ENCODE measurements at places on chromosomes 12 and 14.

DNA sequence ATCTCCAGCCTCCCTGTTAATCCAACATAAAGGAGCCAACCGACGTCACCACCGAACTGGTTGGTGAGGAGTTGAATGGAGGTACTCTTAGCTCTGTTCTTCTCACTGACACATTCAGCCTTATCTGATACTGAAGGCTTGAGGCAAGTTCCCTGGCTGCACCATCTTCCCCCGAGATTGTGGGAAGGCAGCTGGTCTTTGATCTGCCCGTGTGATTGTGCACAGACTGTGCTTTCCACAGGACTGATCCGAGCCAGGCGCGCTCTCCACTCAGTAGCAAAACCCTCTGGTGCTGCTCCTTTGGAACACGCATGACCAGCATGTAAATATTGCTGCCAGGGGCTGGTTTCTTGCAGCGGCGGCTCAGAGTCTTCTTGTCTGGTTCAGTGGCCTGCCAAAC lies 30.1 kb upstream of the DLK1 start:
- no peak for DNase-seq

DNA sequence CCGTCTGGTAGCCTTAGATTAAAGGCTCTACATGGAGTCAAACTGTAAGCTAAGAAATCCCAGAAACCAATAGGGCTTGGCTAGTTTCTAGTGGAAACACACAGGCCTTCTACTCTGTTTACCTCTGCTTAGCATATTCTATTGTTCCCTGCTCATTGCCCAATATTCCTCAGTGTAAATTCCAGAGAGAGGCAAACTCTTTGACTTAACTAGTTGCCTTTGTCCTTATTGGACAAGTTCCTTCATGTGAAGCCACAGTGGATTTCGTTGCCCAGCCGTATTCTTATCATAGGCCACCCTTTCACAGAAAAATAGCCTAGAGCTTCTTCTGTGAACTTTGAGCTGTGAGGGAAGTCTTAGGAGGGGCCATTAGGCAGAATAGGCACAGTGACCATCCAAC lies 186.1 kb downstream of the PLCZ1 start:
- DNase-seq: no peak

DNA sequence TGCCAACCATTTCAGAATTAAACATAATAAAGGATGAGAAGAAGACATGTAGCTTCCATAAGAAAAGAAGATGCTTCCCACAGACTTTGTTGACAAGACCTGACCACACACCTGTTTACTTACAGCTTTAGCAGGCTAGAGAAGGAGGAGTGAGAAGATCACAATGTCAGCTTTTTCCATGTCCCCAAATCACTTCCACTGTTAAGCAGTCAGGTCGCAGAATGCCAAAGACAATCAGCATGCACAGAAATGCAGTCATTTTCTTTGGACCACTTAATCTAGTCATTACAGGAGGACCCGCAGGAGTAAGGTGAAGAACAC lies 314.9 kb downstream of the SSPN start:
- DNase-seq: no peak

GRCh38 chr14:37550511-37550910 lies 44.5 kb downstream of the FOXA1 start:
- DNase-seq: no peak

DNA sequence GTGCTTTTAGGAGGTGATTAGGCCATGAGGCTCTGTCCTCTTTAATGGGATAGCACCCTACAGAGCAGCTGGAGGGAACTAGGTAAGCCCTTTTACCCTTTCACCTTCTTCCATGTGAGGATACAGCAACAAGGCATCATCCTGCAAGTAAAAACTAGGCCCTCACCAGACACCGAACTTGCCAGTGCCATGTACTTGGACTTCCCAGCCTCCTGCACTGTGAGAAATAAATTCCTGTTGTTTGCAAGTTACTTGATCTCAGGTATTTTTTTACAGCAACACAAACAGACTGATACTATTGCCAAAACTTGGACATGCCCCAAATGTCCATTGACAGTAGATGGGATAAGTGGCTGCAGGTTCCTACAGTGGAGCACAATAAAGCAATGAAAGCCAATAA lies 85.8 kb upstream of the MAP1LC3B2 start:
- DNase-seq: no peak

DNA sequence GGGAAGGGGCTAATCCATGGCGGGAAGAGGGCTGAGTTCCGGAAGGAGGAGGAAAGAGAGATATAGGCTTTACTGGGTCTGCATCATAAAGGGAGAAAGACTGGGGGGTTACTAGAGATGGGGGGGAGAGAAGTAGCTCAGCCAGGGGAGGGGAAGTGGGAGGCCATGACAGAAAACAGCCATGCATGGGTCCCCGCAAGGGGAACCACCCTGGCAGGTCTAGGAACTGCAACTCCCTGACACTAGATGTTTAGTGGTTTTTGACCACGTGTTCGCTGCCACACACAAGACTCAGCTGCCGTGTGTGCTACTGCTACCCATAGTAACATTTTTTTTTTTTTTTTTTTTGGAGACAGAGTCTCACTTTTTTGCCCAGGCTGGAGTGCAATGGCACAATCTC lies 145.0 kb downstream of the RIMBP2 start:
- DNase-seq: peak; percentile 4

DNA sequence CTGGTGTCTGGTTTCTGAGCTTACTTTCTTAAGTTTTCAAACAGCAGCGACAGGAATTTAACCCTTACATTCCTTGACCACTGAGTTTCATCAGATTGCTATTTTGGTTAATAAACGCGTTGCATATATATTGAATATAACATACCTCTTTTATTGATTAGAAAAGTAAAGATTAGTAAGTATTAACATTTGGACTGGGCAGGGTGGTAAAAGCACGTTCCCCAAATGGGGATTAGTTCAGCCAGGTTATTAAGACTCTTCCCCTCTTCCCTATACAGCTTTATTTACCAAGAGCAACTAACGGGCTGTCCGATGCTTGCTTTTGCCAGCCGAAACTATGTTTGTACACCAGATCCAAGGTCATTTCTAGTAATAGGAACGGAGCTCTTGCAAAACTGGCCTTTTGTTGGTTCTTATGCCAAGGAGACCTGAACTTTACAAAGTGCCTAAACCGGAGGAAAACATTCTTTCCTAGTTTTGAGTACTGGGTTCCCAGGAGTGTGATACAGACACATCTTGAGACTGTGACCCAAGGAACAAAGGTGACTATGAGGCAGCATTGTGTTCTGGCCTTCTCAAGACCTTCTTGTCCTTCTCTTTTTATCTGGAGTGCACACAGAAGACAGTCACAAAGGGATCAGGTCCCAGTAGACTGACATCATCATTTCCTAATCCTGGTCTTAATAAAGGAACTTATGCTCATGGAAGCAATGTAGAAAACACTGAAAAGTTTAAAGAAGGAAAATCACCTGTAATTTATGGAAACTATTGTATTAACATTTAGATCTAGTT lies 2.6 kb downstream of the GLRX5 start:
- DNase-seq: peak; percentile 31

Data from suppressor macrophage (primary cell).